ENCODE measurements at places on chromosomes 4 and X.

GRCh38 chr4:164799410-164799809 lies 45.5 kb downstream of the SMIM31 start:
- DNase-seq = no peak

GRCh38 chrX:39603230-39603629 lies 494.5 kb downstream of the BCOR start:
- no peak for DNase-seq

- no peak for DNase-seq
Observed at GRCh38 chr4:136748773-136749172, 783.5 kb downstream of the PCDH18 start.

GRCh38 chr4:46870411-46870810 lies 38.6 kb downstream of the COX7B2 start:
- no peak for DNase-seq
